ENCODE measurements at places on chromosomes 1 and 21.

DNA sequence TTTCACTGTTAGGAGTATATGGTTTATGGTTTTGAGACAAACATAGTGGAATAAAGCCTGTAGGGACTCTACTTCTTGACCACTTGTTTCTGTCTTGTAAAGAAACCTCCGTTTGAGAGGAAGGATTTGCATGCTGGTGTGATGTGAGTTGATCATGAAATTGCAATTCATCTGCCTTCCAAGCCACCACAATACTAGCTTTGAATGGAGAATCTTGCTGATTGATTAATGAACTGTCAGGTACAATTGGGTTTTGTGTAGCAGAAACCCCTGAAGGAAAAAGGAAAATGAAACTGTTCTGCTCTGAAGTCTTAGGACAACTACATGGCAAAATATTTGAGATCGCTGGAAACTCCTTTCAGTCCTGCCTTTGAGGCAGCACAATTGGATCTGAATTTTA, 90.7 kb downstream of the VPS13D start:
- no peak for DNase-seq

DNA sequence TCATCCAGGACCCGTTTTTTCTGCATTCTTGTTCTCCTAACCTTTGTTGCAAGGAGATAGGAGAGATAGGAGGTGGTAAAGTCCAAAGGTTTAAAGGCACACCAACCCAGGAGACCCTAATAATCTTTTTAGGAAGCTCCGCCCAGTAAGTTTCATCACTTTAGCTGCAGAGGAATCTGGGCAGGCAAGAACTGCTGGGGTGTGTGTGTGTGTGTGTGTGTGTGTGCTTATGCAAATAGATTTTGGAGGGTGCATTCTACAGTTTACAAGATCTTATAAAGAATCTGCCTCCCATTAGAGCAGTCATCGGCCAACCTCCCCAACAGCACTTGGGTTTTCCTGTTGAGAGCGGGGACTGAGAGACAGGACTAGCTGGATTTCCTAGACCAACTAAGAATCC, 3.9 kb upstream of the IL10 start:
- no peak for DNase-seq

DNA sequence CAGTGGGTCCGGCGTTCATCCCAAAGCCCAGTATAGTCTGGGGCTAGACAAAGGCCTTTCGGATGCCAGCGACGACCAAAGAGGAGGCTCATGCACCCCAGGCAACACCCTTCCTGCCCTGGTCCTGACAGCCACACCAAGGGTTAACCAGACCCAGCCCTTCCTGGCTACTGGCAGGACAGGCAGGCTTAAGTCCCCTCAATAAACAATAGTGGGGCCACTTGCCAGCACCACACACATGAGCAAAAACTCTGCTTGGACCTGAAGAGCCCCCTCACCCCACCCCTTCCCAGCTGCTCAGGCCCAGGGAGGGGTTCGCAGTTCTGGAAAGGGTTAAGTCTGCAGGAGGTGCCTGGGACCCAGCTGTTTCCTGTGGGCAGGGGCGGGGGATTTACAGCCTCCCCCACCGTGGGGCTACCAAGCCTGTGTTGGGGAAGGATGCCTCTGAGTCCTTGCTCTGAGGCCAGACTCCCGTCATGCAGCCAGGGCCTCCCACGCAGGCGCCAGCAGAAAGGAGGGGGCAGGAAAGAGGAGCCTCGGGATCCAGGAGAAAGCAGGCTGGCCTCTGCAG, 18.2 kb downstream of the PHLDA3 start:
- no peak for DNase-seq

GRCh38 chr1:154572468-154573167, 5.0 kb downstream of the CHRNB2 start:
- no peak for DNase-seq

DNA sequence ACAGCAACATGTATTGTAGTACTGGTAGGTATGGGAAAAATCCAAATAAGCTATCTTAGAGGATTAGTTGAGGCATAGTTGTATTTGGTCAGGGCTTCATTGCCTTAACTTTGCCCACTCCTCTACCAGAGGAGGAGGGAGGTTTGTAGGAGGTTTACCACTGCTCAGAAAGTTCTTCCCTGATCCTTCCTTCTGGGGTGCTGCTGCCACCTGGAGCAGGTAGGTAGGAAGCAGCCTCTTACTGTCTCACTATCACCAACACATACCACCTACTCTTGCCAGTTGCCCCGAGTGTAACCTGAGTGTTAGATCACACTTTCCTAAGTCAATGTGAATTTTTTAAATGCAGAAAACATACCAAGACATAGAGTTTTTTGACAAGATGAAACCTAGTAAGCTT, 24.1 kb upstream of the ZSWIM5 start:
- DNase-seq: no peak

GRCh38 chr1:99643021-99643779, 2.7 kb upstream of the PALMD start:
- DNase-seq: no peak

GRCh38 chr1:201050515-201051277, 27.2 kb upstream of the KIF21B start:
- no peak for DNase-seq

GRCh38 chr1:53430261-53430660, 28.9 kb upstream of the DMRTB1 start:
- DNase-seq: no peak

GRCh38 chr1:204706838-204707509, 21.4 kb upstream of the LRRN2 start:
- DNase-seq: no peak

- no peak for DNase-seq
Measured at GRCh38 chr1:84603223-84603622, 29.0 kb upstream of the CTBS start.

DNA sequence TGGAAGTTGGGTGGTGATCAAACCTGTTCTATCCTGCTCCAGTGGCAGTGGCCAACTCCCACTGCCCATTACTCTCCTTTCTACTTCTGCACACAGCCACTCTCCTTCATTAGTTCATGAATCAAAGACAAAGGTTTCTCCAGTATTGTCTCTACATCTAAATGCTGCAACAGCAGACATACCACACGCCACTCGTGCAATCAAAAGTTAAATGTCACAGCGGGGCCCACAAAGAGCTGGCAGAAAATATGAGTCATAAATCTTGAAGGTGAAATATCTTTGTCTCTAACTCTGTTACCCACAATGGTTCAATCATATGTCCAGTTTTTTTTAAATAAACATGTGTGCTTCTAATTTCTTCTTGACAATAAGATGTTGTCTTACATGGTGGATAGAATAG, 13.3 kb downstream of the APCS start:
- no peak for DNase-seq

- no peak for DNase-seq
Measured at GRCh38 chr1:14338509-14338908, 260.0 kb upstream of the KAZN start.

- DNase-seq: no peak
Measured at GRCh38 chr1:12525311-12526181, 92.5 kb downstream of the DHRS3 start.

DNA sequence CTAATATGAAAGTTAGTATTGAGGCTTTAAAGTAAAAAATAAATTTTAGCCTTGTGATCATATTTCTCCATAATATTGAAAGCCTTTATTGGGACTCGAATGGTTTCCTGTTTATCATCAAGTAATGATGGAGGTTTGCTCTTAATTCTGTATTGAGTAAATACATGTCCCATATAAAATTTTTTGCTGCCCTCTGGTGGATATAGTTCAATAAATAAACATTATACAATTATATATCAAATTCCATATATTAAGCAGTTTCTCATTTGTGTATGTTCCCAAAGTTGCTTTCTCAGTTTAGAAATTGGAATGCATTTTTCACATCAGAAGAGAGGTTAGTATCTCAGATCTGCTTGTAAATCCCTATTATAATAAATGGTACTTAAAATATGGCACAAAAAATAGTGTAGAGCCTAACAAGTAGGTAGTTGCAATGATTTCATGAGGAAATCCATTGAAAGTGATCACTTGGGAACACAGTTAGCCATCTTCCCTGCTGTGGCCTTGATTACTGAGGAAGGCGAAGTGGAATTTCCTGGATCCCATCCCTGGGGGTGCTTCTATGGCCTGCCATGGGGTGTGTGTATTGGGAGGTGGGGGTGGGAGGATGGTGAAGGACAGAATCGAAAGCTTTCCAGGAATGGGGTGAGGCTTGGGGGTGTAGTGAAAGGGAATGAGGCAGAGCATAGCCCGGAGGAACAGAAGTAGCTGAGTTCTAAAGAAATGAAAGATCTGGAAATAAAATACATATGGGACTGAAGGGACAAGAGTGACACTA, 84.1 kb upstream of the C21orf91 start:
- no peak for DNase-seq

- no peak for DNase-seq
Measured at GRCh38 chr1:51044199-51044598, 57.8 kb upstream of the C1orf185 start.

- no peak for DNase-seq
Measured at GRCh38 chr21:9750341-9751086, 770.9 kb upstream of the TPTE start.

DNA sequence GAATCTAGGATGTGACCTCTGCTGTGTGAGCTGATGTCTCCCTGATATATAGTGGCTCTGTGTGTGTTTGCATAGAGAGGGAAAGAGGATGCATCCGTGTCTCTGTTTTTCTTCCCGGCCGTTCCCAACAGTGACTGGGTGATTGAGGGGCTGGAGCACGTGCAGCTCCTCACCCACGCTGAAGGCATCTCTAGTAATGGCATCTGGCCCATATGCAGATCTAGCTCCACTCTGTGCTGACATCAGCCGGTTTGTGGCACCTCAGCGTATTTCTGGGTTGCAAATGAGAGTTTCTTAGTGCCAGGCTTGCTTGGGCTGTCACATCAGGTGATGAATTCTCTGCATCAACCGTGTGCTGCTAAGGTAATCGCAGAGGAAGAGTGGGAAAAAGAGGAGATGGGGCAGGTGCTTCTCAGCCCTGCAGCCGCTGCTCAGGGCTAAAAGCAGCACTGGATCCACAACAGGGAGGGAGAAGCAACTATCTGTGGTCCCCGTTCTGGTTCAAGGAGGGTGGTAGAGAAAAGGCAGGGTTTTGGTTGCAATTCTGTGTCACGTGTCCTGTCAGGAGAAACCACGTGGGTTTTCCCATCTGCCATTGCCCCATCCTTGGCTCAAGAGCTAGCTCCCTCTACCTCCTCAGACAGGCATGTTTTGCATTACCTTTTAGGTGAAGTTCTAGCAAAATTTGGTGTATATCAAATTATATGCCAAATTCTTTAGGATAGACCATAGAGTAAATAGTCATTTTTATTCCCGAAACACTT, 282.9 kb downstream of the PBX1 start:
- no peak for DNase-seq

DNA sequence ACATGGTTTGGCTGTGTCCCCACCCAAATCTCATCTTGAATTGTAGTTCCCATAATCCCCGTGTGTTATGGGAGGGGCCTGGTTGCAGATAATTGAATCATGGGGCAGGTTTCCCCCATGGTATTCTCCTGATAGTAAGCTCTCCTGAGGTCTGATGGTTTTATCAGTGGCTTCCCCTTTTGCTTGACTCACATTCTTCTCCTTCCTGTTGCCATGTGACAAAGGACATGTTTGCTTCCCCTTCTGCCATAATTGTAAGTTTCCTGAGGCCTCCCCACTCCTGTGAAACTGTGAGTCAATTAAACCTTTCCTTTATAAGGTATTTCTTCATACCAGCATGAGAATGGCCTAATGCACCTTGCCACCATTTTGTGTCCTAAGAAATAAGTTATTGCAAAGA, 415.0 kb downstream of the COL11A1 start:
- no peak for DNase-seq

DNA sequence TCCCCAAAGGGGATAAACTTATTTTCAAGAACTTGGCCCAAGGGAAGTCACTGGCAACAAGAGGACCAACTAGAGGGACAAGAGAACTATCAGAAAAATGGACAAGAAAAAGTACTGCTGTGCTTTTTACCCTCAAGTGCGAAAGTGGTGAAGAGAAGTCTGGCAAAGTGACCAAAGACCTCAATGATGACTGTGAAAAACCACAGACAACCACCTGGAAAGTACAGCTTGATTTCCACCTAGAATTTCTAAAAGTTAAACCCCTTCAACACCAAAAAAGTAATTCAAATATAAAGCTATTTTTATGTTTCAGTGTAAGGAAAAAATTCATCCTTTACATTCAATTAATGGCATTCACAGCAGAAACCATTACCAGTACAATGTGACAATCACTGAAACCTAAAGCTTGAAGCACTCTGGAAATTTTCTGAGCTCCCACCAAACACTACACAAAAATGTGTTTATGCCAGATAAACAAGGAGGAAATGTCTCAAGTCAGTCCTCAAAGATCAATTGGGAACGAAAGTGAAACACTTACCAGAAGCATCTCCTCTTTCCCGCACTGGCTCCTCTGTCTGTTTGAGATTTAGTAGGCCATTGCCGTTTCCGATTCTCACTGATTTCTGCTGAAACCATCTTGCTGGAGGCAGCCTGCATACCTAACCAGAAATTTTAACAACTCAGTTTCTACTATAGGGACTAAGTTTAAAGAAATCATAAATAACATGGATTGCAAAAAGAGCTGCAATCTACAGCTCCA, 8.3 kb downstream of the SDE2 start:
- DNase-seq: no peak

DNA sequence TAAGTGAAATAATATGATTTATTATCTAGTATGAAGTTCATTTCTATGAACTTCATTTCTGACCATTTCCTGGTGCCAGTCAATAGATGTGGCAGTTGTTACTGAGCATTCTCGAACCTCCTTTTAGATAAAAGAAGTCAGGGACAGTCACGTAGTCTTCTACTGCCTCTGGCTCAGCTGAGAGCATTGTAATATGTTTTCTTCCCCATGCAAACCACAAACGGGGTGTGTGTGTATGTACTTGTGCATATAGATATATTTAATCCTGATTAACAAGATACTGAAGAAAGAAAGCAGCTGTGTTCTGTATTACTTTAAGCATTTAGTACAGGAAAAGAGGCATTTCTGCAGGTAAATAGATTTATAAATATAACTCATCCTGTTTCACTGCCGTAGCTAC, 21.6 kb downstream of the ZNF684 start:
- DNase-seq: no peak

DNA sequence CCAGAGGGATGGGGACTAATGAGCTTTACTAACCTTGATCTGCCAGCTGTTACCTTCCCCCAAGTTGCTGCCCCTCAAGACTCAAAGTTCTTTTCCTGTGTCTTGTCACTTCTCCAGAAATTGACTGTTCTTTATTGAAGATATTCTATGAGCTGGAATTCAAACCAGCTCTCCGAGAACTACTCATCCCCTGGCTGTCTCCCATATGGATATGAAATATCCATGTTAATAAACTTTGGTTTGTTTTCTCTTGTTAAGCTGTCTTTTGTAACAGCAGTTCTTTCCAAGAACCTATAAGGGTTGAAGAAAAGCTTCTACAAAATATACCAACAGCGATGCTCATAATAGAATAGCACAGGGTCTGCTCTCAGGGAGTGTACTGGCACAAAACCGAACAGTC, 77.0 kb downstream of the CAMK2N1 start:
- DNase-seq: no peak

DNA sequence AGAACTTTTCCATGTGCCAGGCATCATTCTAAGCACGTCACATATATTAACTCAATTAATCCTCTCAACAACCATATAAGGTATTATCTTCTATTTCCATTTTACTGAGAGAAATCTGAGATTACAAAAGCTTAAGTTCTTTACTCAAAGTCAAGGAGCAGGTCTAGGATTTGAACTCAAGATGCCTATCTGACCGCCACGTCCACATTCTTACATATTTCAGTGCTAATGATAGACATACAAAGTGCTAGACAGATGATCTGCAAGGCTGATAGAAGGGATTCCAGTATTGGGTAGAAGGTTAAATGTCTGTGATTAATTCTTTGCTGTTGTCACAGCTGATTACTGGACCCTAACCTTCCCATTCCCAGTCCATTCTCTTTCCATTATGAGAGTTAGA, 4.4 kb downstream of the ATP5PB start:
- DNase-seq: no peak

GRCh38 chr1:203475012-203475981, at the start of gene PRELP:
PRELP (plus strand) TSS chr1:203475806; CDS start chr1:203483185, 7,379 bp downstream.
- no peak for DNase-seq
